RCC 7860 (cell line): ENCODE measurements at places on chromosomes 3 and 15.
A peak's percentile ranks its signal among the peaks of the same experiment; 100 is the strongest.

DNA sequence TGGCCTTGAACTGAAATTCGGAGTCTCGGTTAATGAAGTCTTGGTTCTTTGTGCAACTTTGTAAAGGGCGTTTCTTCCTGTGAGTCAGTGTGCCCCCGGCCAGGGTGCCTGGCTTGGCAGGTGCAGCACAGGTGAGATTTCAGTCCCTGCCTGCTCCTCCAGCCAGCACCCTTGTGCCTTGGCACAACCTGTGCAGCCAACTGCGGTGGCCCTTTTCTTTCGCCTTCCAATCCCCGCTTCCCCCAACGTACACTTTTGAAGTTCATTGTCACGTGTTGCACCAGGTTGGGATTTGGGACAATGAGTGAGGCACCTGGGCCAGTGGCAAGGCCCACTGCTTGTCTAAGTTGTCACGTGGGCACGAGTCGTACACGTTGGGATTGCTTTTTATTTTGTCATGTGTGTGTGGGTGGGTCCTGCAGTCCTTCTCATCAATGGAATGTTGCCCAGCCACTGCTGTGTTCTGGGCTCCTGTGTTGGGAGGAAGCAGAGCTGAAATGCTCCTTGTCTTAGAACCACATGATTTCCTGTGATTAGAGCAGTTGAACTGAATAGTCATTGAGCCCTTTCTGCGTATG, 242.9 kb upstream of the BHLHE40 start:
- DNase-seq, result no peak

GRCh38 chr3:54206874-54207273, 84.5 kb downstream of the CACNA2D3 start:
- DNase-seq, result no peak

- DNase-seq, result peak; percentile 76
These were observed 39.7 kb upstream of the MYZAP start for GRCh38 chr15:57551715-57552677.

DNA sequence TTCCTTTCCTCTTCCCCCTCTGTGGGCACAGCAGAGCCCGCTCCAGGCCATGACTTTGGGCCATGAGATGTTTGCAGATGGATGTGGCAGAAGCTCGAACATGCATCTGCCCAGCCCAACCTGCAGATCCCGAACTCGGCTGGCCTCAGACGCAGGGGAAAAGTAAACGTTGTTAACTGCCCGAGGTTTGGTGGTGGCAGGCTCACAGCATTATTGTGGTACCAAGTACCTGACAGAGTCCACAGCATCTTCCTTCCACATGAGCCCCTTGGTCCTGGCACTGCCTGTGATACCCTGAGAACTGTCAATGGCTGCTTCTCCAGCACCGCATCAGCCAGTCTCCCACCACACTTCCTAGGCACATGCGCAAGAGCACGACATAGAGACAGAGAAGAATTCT, 424.3 kb downstream of the OCA2 start:
- no peak for DNase-seq

- no peak for DNase-seq
These were observed 16.0 kb downstream of the RMDN3 start for GRCh38 chr15:40739047-40739446.

- no peak for DNase-seq
These were observed 180.9 kb downstream of the DTWD1 start for GRCh38 chr15:49801796-49802195.

DNA sequence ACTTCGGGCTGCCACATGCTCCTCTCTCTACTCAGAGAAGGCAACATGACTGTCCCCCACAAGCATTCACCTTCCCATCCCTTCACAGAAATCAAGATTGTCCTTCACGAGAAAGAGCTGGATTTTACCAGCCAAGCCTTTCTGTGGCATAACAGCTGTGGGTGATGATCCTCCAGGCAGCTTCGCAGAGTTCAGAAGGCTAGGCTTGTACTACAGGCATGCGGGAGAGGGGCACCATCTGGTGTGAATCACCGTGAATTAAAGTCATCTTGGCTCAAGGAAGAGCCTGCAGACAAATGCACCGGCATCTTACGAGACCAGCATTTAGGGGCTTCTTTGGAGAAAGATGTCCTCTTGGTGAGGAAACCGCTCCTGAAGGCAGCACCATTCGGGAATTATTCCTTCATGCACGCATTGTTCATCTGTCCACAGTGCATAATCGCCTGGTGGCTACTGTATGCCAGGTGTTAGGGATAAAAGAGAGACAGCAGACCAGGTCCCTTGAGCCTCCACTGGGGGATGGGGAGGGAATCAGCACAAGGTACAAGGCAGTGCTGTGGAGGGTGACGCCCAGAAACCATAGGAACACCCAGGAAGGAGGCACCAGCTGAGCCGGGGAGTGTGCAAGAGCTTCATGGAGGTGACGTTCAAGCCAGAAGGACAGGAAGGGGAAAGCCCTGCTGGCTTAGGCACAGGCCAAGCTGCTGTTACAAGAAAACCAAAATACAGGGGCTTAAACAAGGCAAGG, 108.6 kb downstream of the TMEM266 start:
- DNase-seq, result no peak

DNA sequence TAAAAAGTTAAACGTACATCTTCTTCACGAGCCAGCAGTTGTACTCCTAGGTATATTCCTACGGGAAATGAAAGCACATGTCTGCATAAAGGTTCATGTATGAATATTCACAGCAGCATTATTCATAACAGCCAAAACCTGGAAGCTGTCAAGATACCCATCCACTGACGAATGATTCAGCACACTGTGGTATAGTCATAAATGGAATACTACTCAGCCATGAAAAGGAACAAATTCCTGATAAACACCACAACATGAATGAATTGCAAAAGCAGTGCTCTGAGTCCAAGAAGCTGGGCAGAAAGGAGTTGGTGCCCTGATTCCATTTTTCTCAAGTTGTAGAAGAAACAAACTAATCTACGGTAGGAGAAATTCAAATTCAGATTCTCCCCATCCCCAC, 3.9 kb downstream of the TMEM43 start:
- no peak for DNase-seq
